ENCODE measurements at places on chromosomes 5 and 9.

DNA sequence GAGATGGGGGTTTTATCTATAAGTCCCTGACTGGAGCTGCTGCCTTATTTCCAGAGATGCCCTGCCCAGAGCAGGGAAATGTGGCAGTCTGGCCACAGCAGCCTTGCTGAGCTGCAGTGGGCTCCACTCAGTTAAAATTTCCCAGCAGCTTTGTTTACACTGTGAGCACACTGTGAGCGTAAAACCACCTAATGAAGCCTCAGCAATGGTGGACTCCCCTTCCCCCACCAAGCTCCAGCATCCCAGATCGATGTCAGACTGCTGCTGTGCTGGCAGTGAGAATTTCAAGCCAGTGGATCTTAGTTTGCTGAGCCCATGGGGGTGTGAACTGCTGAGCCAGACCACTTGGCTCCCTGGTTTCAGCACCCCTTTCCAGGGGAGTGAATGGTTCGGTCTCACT, 208.7 kb upstream of the RAI14 start:
- no peak for DNase-seq

GRCh38 chr9:128412120-128412790, 8.4 kb upstream of the CERCAM start:
- DNase-seq, result peak; percentile 23

DNA sequence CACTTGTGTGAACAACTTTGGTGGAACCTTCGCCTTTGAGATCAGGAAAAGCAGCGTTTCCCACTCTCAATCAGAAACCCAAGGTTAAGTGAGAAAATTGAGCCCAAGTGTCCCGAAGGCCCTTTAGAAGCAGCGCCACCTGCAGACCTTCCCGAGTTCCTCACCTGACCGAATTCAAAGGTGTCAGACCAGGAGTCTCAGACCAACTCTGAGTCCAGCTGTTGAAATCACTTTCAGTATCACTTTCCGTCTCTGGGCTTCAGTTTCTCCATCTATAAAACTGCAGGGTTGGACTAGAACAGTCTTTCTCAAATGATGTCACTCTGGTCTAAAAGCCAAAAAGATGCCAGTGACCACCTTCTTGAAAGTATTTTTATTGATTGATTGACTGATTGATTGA, 31.7 kb upstream of the GRHPR start:
- DNase-seq, result no peak

DNA sequence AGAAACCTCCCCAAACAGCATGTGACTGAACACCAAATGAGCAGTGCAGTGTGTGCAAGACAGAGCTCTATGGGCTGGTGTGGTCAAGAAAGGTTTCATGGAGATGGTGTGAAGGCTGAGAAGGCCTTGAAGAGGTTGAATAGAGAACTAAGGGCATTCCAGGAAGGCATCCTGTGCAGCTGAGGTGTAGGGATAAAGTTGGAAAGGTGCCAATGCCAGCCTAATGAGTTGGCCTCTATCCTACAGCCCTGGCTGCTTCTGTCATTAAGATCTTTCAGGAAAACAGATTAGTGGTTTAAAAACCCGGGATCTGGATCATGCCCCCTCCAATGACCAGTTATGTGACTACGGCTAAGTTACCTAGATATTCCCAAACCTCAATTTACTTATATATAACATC, 4.0 kb downstream of the HDAC3 start:
- no peak for DNase-seq

DNA sequence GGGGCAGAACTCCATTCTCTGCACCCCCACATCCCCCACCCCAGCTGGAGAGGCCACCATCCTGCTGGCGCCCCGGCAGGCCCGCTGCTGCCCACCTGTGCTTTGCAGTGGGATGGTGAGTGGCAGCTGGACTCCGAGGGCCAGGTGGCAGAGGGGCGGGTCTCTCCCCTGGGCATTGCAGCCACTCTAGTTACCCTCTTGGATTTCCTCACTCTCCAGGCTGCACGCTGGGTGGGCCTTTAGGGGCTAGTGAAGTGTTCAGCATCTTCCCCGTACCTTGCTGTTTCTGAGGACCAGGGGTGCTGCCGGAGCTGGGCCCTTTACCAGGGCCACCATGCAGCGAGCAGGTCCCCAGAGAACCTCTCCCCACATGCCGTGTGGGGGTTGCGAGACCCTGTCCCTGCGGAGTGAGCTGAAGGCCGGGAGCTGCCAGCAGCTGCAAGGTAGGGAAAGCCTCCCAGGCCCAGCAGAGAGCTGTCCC, 88.4 kb upstream of the SH3PXD2B start:
- no peak for DNase-seq

DNA sequence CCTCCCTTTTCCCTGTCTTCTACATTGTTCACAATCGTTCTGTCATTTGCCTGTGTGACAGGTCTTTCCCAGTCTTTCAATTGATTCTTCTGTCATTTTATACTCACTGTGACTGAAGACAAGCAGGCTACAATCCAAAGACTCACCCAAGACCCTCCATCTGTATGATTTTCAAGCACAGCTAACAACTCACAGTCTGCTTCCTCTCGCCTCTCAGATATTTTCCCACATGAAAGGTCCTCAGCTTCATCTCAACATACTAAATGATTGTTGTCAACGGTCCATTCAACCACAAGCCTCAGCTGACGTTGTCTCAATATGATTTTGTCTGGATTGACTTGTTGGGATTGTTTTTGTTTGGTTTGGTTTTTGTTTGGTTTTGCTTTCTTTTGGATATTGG, 346.5 kb downstream of the NFIB start:
- no peak for DNase-seq

GRCh38 chr9:29456940-29457339, 1883.7 kb upstream of the C9orf72 start:
- DNase-seq, result no peak

- DNase-seq, result no peak
These were observed 734.5 kb upstream of the NUDT12 start for GRCh38 chr5:104297076-104297475.

- DNase-seq, result no peak
These were observed 3.7 kb upstream of the WDR31 start for GRCh38 chr9:113343732-113344231.

GRCh38 chr9:91239367-91240111, 122.2 kb downstream of the AUH start:
- DNase-seq, result no peak

DNA sequence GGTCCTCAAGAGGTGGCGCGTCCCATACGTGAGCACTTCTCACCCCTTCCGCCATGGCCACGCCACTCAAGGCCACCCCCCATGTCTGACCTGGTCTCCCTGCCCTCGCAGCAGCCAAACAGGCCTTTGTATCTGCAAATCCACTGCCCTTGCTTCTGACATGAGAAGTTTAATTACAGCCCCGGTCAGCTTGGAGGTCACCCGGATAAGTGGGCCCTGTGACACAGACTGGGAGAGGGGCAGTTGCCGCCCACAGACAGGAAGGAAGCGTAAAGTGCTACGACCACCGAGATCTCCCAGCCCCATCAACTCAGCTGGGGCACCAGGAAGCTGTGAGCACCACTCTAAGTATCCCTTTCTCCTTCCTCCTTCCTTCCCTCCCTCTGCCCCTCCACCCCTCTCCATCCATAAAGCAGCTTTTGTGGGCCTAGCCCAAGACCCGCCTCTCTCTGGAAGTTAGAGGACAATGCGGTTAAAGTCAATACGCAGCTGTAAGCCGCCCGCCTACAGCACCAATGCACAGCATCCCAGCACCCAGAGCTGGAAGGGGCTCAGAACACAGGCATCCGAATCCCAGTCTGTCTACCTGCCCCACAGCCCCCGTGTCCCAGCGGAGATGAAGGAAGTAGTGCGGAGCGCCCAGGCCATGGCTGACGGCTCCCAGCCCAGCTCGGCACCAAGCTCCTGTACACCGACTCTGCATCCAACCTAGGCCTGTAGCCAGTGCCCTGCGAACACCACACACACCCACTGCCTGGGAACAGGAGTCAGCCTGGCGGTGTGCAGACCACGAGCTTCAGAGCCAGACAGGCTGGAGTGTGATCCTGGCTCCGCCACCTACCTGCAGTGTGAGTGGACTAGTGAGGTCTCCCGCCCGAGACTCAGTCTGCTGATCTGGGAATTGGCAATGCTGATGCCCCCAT, 44.8 kb upstream of the RNF130 start:
- no peak for DNase-seq

- DNase-seq, result no peak
These were observed 42.4 kb upstream of the TMC1 start for GRCh38 chr9:72478966-72479365.

DNA sequence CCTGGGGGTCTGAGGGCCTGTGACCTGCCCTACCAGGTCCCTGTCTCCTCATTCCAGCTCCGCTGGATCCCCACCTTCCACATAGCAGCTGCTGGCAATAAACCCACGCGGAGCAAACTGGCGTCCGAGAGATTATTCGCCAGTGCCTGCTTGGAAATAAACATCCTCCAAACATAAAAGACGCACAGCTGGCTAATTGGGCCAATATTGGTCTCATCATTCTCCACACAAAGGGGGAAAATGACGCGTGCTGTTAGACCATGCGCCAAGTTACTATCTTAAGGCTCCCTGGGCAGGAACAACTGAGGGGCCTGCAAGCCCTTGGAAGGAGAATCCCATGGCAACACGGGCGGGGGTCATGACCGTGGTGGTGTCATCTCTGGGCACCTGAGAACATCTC, 73.3 kb upstream of the SARDH start:
- DNase-seq, result no peak

DNA sequence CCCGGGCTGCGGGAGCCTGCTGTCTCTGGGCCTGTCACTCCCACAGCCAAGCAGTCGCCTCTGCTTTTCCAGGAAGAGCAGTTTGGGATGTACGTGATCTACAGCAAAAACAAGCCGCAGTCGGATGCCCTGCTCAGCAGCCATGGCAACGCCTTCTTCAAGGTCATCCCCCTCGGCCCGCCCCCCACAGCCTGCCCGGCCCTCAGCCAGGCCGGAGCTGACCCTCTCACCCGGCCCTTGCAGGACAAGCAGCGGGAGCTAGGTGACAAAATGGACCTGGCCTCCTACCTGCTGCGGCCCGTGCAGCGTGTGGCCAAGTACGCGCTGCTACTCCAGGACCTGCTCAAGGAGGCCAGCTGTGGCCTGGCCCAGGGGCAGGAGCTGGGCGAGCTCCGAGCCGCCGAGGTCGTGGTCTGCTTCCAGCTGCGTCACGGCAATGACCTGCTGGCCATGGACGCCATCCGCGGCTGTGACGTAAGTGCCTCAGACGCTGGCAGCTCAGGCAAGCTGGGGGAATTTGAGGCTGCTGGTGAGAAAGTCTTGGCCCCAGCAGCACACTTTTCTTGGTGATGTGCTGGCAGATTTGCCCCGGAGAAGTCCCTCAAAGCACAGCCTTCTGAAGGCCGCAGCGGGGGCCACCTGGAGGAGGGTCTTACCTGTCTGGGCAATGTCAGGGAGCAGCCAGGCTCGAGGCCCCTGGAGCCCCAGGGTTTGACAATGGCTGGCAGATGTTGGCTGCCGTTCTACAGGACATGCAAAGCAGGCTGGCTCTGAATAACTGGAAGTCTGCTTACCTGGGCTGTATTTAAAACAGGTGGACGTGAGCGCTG, 20.1 kb upstream of the LRRC14B start:
- DNase-seq, result no peak

- no peak for DNase-seq
These were observed 164.8 kb upstream of the RASA1 start for GRCh38 chr5:87102841-87103240.

DNA sequence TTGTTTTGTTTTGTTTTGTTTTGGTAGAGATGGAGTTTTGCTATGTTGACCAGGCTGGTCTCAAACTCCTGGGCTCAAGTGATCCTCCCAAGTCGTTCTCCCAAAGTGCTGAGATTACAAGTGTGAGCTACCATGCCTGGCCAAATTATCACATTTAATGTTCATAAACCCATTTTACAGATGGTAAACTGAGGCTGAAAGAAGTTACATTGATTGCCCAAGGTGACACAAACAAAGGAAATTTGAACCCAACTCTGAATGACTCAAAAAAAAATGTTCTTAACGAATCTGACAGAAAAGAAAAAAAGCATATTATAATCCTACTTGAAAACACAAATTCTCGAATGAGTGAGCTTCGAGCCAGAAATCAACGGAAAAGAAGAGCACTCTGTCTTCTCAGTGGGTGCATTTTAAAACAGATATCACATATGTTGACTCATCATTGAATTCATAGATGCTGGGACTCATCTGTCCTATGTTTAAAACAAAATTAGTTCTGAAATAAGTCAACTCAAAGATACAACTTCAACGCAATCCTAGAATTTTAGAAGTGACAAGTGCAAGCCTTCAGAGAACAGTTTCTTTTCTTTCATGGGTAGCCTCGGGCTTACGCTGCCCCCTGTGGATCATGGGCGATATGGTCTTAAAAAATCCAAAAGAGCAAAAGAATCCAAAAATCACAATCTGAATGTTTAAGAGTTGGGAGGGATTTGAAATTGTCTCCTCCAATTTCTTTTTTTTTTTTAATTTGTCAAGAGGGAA, 28.4 kb downstream of the TIMD4 start:
- DNase-seq, result peak; percentile 26

DNA sequence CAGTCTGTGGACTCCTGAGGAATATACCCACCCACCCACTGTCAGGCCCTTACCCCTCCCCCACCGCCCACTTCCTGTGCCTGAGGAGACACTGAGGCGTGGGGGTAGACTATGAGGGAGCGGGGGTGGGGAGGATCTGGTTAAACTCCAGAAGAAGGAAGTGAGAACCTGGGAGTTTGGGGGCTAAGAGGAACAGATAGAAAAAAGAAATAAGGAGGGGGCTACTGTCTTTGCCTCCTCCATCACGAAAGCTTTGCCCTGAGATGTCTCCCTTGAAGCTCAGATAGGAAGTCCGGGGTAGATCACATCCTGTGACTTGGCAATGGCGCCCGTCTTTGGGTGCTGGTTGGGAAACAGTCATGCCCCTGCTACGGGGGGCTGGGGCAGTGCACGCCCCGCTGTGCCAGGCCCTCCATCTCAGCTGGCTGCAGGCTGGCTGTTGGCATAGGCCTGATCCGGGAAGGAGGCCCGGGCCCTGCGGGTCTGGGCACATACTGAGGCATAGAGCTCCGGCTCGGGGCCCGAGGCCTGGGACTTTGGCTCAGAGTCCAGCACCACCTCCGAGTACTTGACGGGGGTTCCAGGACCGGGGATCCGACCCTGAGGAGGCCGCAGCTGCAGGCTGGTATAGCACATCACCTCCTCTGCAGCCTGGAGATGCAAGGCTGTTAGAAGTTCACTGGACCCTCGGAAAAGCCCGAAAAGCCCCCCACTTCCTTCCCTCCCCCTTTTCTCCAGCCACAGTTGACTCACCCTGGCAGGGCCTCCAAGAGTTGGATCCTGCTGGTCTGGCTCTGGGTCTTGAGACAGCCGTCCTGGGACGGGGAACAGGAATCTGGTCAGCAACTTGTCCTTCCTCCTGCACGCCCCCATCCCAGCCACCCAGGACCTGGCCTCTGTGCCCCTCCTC, 1.0 kb downstream of the SIT1 start:
- DNase-seq, result no peak

GRCh38 chr9:91395553-91396471, 27.8 kb downstream of the NFIL3 start:
- DNase-seq, result no peak

- no peak for DNase-seq
These were observed 80.8 kb downstream of the NTNG2 start for GRCh38 chr9:132242621-132243155.

DNA sequence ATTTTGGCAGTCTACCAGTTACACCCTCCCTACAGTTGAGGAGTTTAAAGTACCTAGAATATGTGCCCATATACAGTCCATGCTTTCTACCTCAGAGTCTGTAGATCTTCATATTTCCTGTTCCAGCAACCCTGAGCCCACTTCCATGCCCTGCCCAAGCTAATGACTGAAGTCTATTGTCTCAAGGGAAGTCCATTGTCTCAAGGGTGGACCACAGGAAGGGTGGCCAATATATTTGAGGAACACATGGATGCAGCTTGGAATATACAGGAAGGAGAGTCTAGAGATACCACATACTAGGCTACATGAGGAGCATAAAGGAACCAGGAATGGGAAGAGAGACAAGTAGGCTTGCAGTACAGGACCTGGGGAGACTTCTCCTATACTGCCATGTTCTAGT, 274.4 kb downstream of the FER start:
- DNase-seq, result no peak

Data from stimulated activated CD8-positive, alpha-beta memory T cell treated with anti-CD3 and anti-CD28 coated beads, Interleukin-7, amount 100 ng/mL, for 1 hour (primary cell).